Upper lobe of right lung (tissue), 1 donor: ENCODE measurements at places on chromosomes 16 and 17. TPM values are rescaled to one million over a fixed set of nuclear protein-coding genes. Genes with fewer than 3 reads are reported as not detected.

Gene ABAT
- 9.8 TPM for total RNA-seq

Gene KRTAP4-4
- total RNA-seq = not detected

Gene ACSM2A
- total RNA-seq = not detected

Gene NUP88
- total RNA-seq = 40.4 TPM

Gene GNG13
- total RNA-seq = not detected

Gene FAM171A2
- 1.8 TPM for total RNA-seq

DNA sequence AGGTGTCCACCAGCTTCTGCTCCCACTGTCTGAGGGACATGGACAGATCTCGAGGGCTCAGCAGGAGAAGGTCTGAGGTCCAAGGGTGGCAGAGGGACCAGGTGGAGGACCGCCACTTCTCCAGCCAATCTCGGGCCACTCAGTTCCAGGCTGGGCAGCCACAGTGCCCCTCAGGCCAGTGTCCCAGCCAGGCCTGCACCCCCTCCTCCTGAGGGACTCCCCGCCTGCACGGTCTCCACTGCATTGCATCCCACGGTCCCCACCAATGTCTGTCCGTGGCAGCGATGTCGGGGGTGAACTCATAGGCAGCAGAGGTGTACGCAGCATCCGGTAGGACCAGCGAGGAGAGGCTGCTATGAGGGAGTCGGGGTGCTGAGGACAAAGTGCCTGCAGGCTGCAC, 64.2 kb upstream of the DOC2B start:
- DNase-seq = peak; percentile 57

GRCh38 chr17:58504826-58505351, 9.5 kb downstream of the MTMR4 start:
- no peak for DNase-seq

GRCh38 chr17:50818921-50819657, 16.3 kb upstream of the WFIKKN2 start:
- DNase-seq = no peak

DNA sequence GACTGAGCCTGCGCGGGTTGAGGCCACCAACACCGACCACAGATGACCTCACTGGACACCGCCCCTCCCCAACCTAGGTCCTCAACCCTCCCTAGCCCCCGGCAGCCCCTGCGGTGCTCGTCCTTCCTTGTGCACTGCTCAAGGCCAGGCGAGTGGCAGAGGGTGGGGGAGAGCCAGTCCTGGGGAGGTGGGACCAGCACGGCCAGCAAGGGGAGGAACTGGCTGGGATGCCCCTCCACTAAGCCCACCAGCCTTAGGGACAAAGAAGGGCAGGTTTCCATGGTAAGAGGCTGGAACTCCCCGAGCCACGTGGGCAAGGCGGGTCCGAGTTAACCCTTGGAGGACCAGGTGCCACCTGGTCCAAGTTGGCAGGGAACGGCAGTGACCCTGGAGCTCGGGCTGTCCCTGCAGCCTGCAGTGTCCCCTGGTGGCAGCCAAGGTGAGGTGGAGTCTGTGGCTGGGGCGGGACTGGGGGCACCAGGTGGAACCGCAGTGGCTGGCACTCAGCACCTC, 9.2 kb downstream of the FSCN2 start:
- no peak for DNase-seq

DNA sequence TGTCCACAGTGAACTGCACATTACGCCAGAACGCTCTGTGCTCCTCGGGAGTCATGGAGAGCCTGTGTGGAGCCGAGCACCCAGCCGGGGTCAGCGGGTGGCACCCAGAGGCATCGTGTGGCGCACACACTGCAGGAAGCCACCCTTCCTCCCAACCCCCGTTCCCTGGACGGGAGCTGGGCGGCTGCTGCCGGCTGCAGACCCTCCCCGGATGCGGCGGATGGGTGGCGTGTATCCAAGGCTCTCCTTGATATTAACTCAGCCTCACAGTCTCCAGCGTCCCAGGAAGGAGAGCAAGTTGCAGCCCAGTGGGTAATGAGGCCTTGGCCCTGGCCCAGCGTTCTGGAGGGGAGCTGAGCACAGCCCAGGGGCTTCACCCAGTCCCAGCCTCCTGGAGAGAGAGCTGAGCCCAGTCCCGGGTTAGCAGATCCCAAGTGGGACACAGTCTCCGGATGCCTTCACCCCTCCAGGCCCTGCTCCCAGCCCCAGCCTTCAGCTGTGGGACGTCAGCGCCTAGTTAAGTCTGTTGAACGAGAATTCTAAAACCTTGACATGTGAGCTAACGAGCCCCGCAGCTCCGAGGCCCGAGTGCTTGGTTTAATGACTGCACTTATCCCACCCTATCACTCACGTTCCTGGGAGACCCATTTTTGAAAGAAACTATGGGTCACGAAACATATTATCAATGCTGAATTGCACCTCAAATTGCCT, 86.6 kb downstream of the TBC1D16 start:
- peak; percentile 61 for DNase-seq

DNA sequence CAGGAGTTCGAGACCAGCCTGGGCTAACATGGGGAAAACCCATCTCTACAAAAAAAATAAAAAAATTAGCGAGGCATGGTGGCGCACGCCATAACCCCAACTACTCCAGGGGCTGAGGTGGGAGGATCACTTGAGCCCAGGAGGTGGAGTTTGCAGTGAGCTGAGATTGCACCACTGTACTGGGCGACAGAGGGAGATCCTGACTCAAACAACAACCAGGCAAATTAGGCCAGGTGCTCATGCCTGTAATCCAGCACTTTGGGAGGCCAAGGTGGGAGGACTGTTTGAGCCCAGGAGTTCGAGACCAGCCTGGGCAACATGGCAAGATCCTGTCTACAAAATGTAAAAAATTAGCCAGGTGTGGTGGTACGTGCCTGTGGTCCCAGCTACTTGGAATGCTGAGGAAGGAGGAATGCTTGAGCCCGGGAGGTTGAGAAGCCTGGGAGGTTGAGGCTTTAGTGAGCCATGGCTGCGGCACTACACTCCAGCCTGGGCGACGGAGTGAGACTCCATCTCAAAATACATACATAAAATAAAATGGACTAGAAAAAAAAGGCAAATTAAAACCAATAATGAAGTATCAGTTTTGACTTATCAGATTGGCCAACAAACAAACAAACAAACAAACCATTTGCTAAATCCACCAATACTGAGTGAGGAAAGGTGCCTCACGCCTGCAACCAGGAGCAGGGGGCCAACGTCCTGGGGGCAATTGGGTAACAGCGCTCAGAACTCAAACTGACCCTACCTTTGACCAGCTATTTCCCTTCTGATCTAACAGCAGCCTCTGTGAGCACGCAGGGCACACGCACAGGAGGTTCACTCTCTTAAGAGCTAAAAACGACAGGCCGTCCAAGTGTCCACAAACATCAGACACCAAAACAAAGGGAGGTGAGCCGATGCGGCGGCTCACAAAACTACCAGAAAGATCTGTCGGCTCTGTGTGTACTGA, 19.4 kb upstream of the FASN start:
- no peak for DNase-seq

GRCh38 chr16:12869698-12870427, 31.5 kb upstream of the SHISA9 start:
- DNase-seq = no peak

GRCh38 chr16:964356-965035, 6.3 kb downstream of the LMF1 start:
- peak; percentile 76 for DNase-seq

GRCh38 chr16:82414476-82414875, 212.3 kb upstream of the CDH13 start:
- no peak for DNase-seq

GRCh38 chr17:73325527-73325842, 13.7 kb upstream of the CDC42EP4 start:
- DNase-seq = no peak

DNA sequence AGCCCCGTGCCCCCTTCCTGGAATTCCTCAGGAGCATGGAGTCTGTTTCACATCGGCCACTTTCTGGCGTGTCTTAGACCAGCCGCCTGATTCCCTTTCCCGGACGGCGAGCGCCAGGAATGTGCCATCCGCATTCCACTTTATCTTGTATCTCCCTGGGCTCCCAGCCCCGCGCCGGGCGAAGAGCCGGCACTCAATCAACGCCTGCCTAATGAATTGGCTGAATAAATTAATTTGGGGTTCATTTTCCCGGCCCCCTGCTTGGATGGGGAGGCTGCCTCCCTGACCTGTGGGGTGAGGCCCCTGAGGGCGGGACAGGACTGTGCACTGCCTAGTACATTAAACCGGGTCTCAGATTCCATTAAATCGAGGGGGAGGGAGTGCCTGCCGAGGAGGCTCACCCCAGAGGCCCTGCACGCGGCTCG, 282.3 kb upstream of the TNRC6C start:
- no peak for DNase-seq

DNA sequence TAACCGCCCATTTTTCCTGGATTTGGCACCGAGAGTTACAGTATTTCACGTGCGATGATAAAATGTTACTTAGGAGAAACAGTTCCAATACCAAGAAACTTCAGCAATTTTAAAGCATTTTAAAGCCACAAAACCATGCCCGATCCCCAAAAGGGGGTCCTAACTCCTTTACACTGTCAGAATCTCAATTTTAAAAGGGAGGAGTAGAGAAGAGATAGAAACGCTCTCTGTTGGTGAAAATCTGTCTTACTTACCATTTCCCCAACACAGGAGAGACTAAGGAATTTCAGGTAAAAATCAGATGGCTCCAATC, 526 bp upstream of the RNASEK start:
- no peak for DNase-seq

GRCh38 chr17:77968788-77969187, 10.3 kb downstream of the TNRC6C start:
- DNase-seq = no peak

DNA sequence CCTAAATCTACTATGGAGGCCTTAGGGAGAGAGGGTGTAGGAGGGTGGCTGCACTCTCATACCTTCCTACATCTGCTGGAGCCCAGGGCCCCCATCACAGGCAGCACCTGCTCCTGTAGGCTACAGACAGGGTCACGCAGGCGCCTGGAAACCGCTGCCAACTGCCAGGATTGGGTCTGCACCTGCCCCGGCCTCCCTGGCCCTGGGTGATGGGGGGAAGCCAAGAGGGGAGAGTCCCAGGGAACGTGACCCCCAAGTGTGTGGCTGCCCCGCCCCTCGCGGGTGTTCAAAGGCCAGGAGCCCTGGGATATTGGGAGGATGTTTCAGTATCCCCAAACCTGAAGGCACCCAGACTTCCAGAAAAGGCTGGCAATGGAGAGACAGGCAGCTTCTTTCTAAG, 5.6 kb upstream of the TEX19 start:
- no peak for DNase-seq

DNA sequence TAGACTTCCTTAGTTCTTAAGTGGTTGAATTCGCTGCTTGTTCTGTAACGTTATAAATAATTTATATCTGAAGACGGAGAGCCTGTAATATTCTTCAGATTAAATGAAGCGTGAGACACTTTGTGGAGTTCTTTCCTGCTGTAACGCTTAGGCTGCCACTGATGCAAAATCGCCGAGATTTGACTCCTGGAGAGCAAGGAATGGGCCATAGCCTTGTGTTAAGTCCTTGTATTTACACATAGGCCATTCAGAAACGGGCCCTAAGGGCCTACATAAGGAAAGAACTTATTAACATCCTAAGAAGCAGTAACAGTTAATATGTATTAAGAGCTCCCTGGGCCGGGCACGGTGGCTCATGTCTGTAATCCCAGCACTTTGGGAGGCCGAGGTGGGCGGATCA, 936 bp downstream of the EMC6 start:
- no peak for DNase-seq

GRCh38 chr17:41912925-41913324, 5.8 kb downstream of the ACLY start:
- DNase-seq = no peak

- no peak for DNase-seq
These were observed 948 bp downstream of the UTP18 start for GRCh38 chr17:51261024-51261963.

- peak; percentile 55 for DNase-seq
These were observed 72.7 kb downstream of the GAS7 start for GRCh38 chr17:10125531-10126275.

GRCh38 chr17:15456972-15457722, 10.3 kb downstream of the CDRT4 start:
- DNase-seq = no peak

- DNase-seq = no peak
These were observed 294.4 kb downstream of the SOX9 start for GRCh38 chr17:72414967-72415853.

- DNase-seq = peak; percentile 93
These were observed 8.7 kb downstream of the THRA start for GRCh38 chr17:40071313-40072039.

GRCh38 chr17:40443988-40444899, 994 bp downstream of the IGFBP4 start:
- no peak for DNase-seq

DNA sequence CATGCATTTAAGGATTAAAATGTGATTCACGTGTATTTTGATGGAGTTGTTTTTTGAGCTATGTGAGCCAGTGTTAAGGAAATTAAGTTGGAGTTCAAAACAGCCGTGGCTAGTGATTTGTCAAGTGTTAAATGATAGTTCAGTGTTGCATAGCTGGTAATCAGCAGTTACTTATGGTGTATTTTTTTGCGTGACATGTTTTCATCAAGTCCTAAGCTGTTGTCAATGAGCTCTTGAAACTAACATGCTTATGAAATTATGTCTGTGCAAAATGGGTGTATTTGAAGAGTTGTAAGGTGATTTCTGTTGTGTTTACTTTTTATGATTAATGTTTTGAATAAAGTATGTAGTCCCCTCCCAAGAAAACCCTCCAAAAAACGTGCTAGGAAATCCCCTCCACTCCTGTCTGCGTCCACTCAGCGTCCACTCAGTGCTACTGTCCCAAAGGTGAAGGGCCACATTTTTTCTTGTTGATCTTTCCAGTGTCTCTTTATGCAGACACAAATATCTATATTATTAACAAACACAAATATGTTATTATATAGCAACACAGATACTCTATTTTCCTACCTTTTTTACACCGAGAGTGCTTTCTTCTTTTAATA, 30.0 kb downstream of the USP10 start:
- no peak for DNase-seq

DNA sequence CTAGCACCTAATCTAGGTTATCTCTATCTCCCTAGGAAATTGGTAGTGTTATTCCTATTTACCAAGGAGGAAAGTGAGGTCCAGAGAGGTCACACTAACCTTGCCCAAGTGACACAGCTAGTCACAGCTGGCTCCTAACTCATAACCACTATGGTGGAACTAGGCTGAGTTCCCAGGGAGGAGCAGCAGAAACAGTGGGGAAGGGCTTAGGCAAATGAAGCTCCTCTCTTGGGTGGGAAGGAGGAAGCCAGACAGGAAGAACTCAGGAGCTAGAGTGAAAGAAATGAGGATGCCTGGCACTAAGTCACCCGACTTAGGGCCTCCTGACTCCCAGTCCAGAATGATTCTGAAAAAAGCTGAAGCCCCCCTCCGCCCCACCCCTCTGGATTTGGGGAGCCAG, 34.5 kb downstream of the PSME3IP1 start:
- no peak for DNase-seq
